ENCODE measurements at places on chromosomes 2 and 18.

DNA sequence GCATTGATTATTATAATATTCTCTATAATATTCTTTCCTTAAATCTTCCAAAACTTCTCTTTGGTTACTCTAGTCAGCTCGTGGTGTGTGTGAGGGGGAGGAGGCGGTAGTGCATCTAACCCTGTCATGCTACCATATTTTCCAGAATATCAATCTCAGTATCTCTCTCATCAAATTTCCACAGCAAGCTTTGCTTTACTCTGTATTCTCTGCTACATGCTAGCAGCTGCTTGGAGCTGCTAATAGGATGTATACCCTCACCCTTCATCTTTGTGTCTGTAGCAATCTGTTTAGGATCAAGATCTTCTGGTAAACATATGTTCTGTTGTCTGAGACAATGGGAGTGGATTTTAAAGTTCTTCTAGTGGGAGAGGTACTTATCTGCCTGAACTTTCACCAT lies 303.8 kb upstream of the KLHL14 start:
- DNase-seq, result no peak

- no peak for DNase-seq
Measured at GRCh38 chr2:158781353-158781961, 13.7 kb upstream of the DAPL1 start.

DNA sequence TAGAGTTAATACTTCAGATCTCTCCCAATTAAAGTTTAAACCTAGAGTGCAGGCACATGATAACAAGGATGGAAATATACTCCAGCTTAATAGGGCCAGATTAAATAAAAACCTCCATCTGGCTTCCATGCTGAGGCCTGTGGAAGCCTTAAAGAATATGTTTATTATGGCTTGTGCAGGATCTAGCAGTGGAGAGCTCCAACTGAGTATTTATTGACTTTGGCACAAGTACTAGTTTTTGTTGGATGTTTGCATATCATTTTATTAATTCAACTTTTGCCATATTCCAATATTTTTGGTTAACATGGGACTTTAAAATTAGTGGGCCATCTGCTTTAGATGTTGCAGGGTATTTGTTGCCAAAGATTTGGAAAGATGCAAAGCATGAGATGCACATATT lies 860.4 kb upstream of the SOX11 start:
- no peak for DNase-seq

DNA sequence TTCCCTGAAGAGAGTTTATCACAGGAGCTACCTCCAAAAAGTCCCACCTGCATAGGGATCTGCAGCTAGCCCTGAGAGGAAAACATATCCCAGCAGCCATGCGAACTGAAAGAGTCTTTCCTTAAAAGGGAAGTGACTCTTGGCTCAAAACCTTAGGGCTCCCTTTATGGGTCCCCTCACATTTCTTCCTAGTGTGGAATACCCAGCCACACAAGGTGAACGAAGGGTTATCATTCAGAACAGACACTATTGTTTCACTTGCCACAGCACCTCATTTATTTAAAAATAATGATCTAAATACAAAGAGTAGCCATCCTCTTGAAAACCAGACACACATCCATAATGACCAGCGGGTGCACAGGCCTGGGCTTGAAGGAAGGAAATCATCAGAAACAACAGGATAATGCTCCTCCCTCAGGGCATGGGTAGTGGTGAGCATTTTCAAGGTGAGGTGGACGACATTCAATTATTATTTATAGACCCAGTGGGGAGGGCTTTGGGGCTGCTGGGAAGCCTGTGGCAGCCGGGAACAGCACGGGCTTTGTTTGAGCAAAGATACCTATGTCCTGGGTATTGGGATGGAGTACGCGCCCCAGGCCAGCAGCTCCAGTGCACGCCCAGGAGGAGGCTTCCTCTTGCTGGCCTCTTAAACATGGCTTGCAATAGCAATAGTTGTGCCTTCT lies 119.0 kb upstream of the ITGA6 start:
- DNase-seq, result no peak

- DNase-seq, result no peak
Measured at GRCh38 chr2:21256006-21256405, 132.2 kb downstream of the TDRD15 start.

DNA sequence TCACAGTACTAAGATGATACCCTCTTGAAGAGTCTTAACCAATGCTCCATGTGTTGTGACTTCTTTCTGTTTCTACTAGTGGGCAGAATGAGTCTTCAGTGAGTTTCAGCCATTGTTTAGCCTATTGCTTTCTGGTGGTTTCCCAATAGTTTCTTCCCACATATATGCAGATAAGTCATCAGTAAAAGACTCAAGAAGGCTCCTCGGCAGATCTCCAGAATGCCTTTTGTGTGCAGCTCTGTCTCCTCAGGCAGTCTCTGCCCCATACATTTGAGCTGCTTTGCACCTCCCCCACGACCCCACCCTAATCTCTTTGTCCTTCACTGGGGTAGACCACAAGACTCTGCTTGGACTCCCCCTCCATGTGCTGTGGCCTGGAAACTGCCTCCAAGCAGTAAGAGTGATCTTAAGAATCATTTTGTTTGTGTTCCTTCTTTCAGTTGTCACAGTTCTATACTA lies 71.6 kb upstream of the CHRNA1 start:
- peak; percentile 14 for DNase-seq

DNA sequence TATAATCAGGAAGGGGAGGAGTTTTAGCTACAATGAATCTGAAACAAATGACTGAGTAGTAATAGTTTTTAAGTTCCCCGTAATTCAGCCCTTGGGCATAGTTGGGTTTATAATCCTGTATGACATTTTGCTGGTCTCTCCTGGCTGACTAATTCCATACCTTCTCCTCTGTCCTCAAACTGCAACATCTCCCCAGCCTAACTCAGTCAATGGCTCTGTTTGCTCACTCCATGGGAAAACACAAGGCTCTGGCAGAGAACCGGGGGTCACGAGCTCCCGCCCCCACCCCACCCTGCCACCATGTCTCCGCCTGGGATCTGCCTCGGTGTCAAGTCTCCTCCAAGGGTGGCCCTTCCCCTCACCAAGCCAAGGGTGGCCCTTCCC lies 168.6 kb downstream of the HDAC4 start:
- DNase-seq, result no peak

DNA sequence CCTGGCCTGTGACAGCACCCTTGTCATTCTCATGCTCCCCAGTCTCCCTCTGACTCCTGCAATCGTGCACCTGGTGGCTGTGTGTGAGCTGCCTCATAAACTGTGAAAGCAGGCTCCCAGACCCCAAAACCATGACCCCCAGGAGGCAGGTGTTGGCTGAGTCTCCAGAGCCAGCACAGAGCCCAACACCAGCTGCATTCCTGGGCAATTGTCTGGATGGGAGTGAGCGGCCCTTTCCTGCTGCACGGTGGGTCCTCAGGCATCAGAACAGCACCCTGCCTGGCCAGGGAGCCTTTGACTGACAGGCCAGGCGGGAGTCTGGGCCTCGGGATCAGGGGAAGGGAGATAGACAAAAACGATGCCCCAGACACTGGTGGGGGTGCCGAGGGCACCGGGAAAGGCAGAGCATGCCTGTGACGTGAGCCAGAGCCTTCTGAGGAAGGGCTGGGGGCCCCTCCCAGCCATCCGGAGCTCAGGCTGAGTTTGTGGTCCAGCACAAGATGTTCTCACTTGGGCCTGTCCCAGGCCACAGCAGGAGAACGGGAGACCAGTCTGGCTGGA lies 135.1 kb upstream of the GPC1 start:
- DNase-seq, result no peak

- DNase-seq, result no peak
Measured at GRCh38 chr2:118473846-118474540, 373.5 kb downstream of the EN1 start.

DNA sequence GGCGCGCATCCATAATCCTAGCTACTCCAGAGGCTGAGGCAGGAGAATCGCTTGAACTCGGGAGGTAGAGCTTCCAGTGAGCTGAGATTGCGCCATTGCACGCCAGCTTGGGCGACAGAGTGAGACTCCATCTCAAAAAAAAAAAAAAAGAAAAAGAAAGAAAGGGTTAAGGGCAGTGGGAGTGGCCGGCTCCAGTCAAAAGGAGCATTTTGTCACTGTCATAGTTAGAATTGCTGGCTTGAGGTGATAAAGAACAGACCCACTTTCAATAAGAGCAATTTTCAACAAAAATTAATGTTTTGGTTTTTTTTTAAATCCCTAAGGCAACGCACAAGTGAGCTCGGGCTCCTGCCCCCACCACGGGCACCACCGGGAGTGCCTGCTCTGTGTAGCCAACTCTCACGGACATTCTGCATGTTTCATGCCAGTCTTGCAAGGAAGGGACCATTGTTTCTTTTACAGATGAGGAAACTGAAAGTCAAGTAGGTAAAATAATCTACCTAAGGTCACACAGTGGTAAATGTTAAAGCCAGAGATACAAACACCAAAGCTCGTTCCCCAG lies 8.5 kb downstream of the CIB4 start:
- DNase-seq, result no peak

Data from activated naive CD4-positive, alpha-beta T cell treated with anti-CD3 and anti-CD28 coated beads, Interleukin-2, amount 50 U/mL, for 16 hours (primary cell).